ENCODE measurements at places on chromosomes 13 and 19.
A peak's percentile ranks its signal among the peaks of the same experiment; 100 is the strongest.

- no peak for DNase-seq
These were observed 85.6 kb downstream of the KL start for GRCh38 chr13:33101835-33102234.

- no peak for DNase-seq
These were observed 338.7 kb downstream of the IRS2 start for GRCh38 chr13:109447667-109448066.

DNA sequence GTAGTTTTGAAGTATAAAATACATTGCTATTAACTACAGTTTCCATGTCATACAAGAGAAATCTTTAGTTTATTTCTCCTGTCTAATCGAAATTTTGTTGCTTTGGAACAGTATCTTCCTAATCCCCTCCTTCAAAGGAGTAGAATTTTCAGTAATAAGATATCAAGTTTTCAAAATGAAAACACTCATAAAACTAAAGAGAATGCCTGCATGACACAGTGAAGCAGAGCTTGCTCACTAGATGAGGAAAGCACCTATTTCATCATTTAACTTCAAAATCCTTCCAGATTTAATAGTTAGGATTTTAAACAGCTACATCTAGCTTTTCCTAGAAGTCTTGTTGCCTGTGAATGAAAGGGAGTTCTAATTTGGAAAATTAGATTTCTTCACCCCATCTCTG is 80.8 kb downstream of the TNFSF11 start:
- no peak for DNase-seq

- no peak for DNase-seq
These were observed 16.6 kb downstream of the IL12RB1 start for GRCh38 chr19:18070181-18070580.

- no peak for DNase-seq
These were observed 36.5 kb upstream of the CLDN10 start for GRCh38 chr13:95516021-95516420.

GRCh38 chr13:20782116-20782708 is 8.5 kb upstream of the EEF1AKMT1 start:
- DNase-seq: no peak

GRCh38 chr13:110726726-110727125 is 13.2 kb downstream of the ING1 start:
- no peak for DNase-seq

- DNase-seq: no peak
These were observed 46.3 kb downstream of the NLRP4 start for GRCh38 chr19:55882626-55883025.

GRCh38 chr13:106523576-106523975 is 11.9 kb downstream of the EFNB2 start:
- no peak for DNase-seq

- no peak for DNase-seq
These were observed 73.1 kb downstream of the ZIC5 start for GRCh38 chr13:99898421-99898820.

DNA sequence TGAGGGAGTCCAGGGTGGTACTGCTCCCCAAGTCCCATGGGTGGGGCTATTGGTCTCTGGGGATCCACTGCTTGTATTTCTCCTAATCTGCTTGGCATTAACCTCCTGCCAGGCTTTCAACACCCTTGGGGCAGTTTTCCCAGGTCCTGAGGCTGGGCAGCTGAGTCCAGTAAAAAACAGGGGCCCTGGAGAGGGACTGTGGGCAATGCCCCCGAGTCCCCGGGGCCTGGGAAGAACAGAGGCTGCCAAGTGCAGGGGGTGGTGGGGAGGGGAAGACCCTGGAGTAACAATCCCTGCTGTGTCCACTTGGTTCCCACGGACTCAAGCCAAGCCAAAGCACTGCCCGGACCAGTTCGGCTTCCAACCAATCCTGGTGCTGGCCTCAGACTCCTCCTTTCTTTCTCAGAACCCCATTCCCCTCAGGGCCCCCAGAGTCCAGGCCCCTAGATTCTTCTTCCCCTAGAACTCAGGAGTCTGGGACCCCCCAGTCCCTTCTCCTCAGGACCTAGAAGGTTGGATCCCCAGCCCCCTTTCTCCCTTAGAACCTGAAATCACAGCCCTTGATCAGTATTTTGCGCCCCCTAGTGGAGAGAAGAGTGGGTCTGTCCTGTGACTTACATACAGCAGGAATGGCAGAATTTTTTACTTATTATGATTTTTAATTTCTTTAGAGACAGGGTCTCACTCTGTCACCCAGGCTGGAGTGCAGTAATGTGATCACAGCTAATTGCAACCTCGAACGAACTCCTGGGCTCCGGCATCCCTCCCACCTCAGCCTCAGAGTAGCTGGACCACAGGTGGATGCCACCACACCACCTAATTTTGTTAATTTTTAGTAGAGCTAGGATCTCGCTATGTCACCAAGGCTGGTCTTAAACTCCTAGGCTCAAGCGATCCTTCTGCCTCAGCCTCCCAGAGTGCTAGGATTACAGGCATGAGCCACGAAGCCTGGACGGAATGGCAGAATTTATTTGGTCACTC is 3.7 kb upstream of the CLPTM1 start:
- DNase-seq: peak; percentile 38

DNA sequence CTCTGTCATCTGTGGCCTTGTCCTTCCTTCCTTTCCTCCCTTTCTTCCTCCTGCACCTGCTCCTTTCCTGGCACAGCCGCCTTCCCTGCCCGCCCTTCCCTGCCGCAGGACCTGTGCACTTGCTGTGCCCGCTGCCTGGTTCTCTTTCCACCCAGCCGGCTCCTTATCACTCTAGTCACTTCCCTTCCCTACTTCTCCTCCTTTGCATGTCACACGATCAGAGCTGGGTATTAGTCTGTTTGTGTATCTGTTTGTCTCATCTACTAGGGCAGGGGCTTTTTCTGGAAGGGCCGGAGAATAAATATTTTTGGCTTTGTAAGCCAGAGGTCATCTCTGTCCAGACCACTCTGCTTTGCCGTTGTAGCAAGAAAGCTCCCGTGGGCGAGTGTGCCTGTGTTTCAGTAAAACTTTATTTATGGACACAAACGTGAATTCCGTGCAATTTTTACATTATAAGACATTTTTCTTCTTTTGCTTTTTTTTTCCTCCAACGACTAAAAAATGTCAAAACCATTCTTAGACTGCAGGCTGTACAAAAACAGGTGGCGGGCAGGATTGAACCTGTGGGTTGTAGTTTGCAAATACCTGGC is 6.1 kb downstream of the KDM4B start:
- no peak for DNase-seq

DNA sequence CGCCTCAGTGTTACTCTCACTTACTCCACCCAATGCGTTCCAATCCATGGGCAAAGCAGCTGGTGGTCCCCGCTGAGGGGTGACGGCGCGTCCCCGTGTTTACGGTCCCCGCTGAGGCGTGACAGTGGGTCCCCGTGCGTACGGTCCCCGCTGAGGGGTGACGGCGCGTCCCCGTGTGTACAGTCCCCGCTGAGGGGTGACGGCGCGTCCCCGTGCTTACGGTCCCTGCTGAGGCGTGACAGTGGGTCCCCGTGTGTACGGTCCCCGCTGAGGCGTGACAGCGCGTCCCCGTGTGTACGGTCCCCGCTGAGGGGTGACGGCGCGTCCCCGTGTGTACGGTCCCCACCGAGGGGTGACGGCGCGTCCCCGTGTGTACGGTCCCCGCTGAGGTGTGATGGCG is 19.5 kb downstream of the CFAP97D2 start:
- no peak for DNase-seq

DNA sequence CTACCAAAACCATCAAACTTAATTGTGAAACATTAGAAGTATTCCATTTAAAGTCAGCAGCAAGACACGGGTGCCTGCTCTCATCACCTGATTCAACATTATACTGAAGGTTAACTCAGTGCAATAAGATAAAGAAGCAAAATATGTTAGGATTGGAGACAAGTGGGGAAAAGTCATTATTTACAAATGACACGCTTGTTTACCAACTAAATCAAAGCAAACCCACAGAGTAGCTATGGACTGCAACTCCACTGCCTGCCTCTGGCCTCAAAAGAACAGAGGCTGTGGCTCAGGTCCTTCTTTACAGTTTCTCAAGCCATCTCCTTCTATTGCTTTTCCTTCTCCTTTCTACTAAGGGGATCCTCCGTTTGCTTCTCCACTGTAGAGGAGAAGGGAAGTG is 21.0 kb upstream of the ATP12A start:
- DNase-seq: no peak

- DNase-seq: no peak
These were observed 335.5 kb downstream of the TBC1D4 start for GRCh38 chr13:75146436-75146835.

DNA sequence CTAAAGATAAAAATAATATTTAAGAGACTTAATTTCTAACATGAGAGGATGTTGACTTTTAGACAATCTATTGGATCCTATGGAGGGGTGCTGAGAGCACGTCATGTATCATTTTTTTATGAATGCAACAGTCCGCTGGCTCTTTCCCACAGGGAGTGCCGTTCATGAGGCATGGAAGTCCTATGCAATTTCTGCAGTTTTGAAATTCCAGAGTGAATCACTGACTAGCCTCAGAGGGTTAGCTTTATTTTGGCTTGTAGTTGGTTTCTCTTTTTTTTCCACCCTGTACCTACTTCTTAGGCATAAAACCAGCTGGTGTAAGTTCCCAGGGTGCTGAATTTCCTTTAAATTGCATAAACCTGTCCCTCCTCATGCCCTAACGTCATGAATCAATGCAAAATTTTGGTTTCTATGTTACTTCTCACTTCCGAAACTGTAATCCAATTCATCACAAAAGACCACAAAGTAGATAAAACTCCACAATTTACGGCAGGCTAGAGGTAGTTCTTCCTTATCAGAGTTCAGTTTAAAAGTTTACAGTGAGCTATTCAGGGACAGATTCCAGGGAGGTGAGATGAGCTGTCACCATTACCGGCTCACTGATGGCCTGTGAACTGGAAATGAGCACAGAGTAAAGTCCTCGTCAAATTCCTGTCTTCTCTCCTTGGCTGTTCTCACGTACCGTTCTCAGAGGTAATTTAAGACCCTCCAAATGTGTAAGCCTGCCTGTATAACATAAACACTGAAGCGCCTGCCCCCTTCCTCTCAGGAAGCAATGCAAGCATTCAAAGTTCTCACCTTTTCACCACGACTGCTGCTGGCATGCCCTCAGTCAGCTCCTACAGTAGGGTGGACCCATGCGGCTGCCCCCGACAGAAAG is 216.6 kb upstream of the SLC10A2 start:
- peak; percentile 75 for DNase-seq

GRCh38 chr19:8566855-8567254 is 10.4 kb downstream of the MYO1F start:
- DNase-seq: no peak

- no peak for DNase-seq
These were observed 441.6 kb downstream of the TDRD3 start for GRCh38 chr13:60838581-60838980.

- DNase-seq: no peak
These were observed 86.1 kb upstream of the TUBA3C start for GRCh38 chr13:19267746-19268145.

- DNase-seq: no peak
These were observed 63.4 kb upstream of the MCF2L start for GRCh38 chr13:112905619-112905989.

- DNase-seq: no peak
These were observed at the start of gene GZMM for GRCh38 chr19:543910-544608. Gene GZMM, plus strand, starts transcription at chr19:544053. Its CDS starts 19 bp downstream, at chr19:544072.

GRCh38 chr13:96650301-96650886 is 343.9 kb downstream of the OXGR1 start:
- DNase-seq: peak; percentile 25

DNA sequence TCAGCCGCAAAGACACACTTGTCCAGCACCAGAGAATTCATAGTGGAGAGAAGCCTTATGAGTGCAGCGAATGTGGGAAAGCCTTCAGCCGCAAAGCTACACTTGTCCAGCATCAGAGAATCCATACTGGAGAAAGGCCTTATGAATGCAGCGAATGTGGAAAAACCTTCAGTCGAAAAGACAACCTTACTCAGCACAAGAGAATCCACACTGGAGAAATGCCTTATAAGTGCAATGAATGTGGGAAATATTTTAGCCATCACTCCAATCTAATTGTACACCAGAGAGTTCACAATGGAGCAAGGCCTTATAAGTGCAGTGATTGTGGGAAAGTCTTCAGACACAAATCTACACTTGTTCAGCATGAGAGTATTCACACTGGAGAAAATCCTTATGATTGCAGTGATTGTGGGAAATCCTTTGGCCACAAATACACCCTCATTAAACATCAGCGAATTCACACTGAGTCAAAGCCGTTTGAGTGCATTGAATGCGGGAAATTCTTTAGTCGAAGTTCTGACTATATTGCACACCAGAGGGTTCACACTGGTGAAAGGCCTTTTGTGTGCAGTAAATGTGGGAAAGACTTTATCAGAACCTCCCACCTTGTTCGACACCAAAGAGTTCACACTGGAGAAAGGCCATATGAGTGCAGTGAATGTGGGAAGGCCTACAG is 6.8 kb downstream of the ZNF134 start:
- no peak for DNase-seq

GRCh38 chr13:44259045-44260027 is 114.3 kb upstream of the SERP2 start:
- DNase-seq: no peak

GRCh38 chr13:96533408-96533807 is 443.5 kb downstream of the HS6ST3 start:
- DNase-seq: no peak

- peak; percentile 6 for DNase-seq
These were observed 19.4 kb downstream of the CNFN start for GRCh38 chr19:42370626-42371175.

DNA sequence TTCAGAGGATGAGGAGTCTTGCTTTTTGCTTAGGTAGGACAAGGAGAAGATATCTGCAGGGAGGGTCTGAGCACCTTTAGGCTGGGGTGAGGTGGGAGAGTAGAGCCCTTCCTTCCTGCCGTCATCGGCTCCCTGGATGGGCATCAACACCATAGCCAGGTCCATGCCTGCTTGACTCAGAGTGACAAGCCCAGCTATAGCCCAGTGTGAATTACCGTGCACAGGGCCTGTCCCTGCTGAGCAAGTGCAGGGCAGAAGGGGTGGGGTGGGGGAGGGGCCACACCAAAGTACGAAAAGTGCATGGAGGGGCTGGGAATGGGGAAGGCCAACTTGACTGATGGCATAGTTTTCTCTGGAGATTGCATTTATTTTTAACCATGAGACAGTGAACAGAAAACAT is 30.3 kb upstream of the RNF113B start:
- no peak for DNase-seq

- DNase-seq: no peak
These were observed 6.1 kb upstream of the ECH1 start for GRCh38 chr19:38837656-38838121.

- DNase-seq: no peak
These were observed 815 bp downstream of the MAP3K10 start for GRCh38 chr19:40191836-40192646.

DNA sequence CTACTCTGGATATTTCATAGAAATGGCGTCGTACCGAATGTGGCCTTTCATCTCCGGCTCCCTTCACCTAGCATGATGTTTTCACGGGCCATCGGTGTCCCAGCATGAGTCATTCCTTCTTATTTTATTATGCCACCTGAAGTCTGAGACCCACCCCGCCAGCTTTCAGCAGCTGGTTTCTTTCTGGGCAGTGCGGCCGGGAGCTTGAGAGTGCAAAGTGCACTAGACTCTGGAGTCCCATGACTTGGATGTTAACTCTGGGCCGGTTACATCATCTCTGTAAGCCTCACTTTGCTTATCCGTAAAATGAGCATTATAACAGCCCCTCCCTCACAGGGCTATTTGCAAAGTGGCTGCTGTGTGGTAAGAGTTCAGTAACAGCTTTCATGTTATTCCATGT is 5.8 kb upstream of the KMT5C start:
- DNase-seq: no peak

Data from fibroblast of skin of left biceps (primary cell).